HFFc6 (cell line): ENCODE measurements at places on chromosomes 5 and 9. TPM values are rescaled to one million over a fixed set of nuclear protein-coding genes. Genes with fewer than 3 reads are reported as not detected.

EQTN gene
- total RNA-seq: not detected in 3 replicates

FOCAD gene
- total RNA-seq: 36.8 to 46.7 TPM (median 39.0 TPM) in 3 replicates

MARVELD2 gene
- total RNA-seq: 0.17 to 0.21 TPM in 2 of 3 replicates, not detected in the other

TAF1L gene
- total RNA-seq: not detected in 3 replicates

PCDHGC4 gene
- 0.34 to 0.88 TPM (median 0.61 TPM) in 3 replicates for total RNA-seq

ADGRD2 gene
- not detected in 3 replicates for total RNA-seq

PTBP3 gene
- 36.1 to 37.0 TPM (median 36.6 TPM) in 3 replicates for total RNA-seq

HTR4 gene
- total RNA-seq: not detected in 2 replicates

TMC1 gene
- total RNA-seq: 0.29 to 0.90 TPM (median 0.39 TPM) in 3 replicates

OGN gene
- not detected in 3 replicates for total RNA-seq

SLC6A19 gene
- total RNA-seq: not detected in 3 replicates

TAL2 gene
- not detected in 3 replicates for total RNA-seq

GPR107 gene
- 38.3 to 48.1 TPM (median 45.5 TPM) in 3 replicates for total RNA-seq

CCL28 gene
- total RNA-seq: 0.05 to 0.15 TPM in 2 of 3 replicates, not detected in the other

OR1Q1 gene
- total RNA-seq: not detected in 3 replicates

ADRB2 gene
- total RNA-seq: 2.1 and 3.2 TPM in 2 replicates

FAM114A2 gene
- 28.9 to 31.9 TPM (median 30.3 TPM) in 3 replicates for total RNA-seq

ADAMTS19 gene
- not detected in 3 replicates for total RNA-seq

ELOVL7 gene
- total RNA-seq: not detected in 3 replicates

NMUR2 gene
- not detected in 3 replicates for total RNA-seq

ACTBL2 gene
- total RNA-seq: not detected in 2 replicates

TNFAIP8 gene
- 9.3 to 12.7 TPM (median 9.3 TPM) in 3 replicates for total RNA-seq

SCGB3A1 gene
- not detected in 2 replicates for total RNA-seq

PCDHA4 gene
- not detected in 3 replicates for total RNA-seq
